ENCODE measurements at places on chromosomes 2 and 18.
A peak's percentile ranks its signal among the peaks of the same experiment; 100 is the strongest.

- DNase-seq: no peak
These were observed 377.8 kb upstream of the FSIP2 start for GRCh38 chr2:185360776-185361175.

DNA sequence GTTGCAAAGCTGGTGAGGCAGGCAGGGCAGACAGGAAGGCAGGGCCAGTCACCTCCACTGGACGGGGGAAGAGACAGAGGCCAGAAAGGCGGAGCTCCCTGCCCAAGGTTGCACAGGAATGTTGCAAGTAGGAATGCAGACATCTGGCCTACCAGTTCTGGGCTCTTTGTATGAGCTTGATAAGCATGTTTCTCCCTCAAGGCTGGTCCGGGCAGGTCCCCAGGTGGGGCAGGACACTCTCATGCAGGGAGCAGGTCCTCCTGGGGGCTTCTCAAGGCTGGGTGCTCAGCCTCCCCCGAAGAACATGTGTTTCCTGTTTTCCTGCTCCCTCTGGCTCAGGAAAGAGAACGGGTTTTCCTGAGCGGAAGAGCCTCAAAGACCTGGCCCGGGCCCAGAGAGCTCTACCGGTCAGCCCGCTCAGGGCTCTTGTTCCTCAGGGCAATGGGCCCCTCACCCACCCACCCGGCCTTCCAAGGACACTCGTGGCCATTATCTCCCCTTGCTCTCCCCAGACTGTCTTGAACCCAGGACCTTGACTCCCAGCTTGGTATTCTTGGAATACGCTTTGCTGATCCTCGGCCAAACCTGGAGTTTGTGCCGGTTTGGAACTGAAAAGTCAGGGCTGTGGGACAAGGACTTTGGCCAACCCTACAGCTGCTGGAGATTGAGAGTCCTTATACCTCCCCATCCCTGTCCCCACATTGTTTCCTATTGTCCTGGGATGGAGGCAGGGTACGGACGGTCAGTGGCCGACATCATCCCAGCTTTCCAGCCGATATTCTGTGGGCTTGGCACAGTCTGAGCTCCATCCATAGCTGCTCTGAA, 87.7 kb upstream of the HAAO start:
- no peak for DNase-seq

DNA sequence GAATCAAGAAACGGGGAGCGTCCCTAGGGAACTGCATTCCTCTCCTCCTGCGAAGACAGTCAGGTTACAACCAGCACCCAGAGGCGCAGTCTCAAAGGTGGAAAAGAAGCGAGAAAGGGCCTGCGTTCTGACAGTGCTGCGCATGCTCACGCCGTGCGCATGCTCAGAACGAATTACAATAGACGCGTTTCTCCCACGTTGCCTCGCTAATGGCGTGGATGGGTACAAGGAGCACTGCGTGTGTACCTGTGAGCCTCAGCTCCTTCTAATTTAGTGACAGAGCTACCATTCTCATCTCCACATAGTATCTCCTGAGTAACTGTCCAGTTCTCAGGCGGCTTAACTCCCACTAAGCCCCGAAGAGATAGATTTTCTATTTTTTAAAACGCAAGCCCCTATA, 448.8 kb downstream of the TXNL1 start:
- DNase-seq: no peak

DNA sequence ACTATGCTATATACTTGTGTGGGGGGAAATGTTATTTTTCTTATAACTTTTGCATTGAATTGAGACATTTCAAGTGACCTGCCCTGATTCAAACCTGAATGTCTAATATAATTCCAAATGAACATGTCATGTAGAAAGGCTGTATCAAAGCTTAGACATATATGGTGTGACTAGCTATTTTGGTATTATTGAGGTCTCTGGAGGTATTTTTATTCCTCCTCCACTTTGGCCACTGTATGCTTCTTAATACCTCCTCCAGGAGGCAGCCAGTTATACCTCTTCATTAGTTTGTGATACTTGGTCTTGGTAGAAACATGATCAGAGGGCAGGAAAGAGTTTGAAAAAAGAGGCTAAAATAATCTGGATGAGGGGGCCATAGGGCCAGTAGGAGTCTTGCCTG, 217.1 kb downstream of the TCF4 start:
- no peak for DNase-seq

GRCh38 chr18:36672437-36673344, 156.1 kb downstream of the TPGS2 start:
- DNase-seq: peak; percentile 63

- DNase-seq: no peak
These were observed 1552.3 kb upstream of the SLC39A10 start for GRCh38 chr2:194104687-194105086.

Data from NCI-H2029 (cell line).